ENCODE measurements at places on chromosomes 4 and X.

DNA sequence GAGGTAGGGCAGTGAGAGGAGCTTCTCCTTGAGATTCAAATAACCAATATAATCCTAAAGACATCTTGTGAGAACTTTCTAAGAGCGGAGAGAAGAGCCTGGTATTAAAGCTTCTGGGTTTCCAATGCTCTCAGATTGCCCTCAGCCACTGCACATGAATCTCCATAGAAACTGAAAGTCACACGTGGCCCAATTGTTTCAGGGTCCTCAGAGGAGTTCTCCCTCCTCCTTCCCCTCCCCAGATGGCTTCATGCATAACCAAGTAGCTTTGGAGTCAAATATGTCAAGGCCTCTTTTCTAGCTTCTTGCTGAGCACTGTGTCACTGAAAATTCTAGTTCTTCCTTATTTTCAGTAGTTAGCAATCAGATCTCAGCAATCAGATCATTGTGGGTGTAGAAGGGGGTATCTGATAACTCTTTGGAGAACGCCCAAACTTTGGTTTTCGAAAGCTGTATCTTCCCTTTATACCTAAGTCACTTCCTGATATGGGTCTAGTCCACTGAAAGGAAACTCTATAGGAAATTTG, 2.2 kb downstream of the BTK start:
- DNase-seq = no peak

DNA sequence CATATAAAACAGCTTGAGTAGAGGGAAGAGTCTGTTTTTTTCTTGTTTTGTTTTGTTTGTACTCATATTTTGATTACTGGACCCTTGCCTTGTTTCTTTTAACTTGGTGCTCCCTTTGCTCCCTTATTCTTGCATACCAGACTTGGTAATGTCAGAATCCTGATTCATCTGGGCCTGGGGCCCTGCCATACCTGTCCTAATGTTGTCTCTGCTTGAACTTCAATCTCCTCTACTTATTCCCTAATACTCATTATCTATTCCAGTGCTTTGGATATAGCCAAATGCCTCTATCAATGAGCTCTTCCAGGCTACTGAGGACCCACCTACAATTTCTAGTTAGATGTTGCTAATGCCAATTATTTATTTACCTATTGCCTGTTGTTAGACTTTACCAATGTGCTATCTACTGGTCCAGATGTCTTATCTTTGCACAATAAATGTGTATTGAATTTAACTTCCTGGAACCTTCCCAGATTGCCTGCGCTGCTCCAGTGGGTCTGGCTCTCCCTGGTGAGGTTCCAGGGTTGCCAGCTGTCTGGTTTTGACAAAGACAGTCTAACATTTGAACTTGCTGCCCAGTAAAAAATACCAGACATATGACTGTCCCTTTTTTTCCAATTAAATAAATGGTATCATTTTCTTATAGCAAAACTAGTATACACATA, 64.4 kb upstream of the ACSL4 start:
- DNase-seq = no peak

DNA sequence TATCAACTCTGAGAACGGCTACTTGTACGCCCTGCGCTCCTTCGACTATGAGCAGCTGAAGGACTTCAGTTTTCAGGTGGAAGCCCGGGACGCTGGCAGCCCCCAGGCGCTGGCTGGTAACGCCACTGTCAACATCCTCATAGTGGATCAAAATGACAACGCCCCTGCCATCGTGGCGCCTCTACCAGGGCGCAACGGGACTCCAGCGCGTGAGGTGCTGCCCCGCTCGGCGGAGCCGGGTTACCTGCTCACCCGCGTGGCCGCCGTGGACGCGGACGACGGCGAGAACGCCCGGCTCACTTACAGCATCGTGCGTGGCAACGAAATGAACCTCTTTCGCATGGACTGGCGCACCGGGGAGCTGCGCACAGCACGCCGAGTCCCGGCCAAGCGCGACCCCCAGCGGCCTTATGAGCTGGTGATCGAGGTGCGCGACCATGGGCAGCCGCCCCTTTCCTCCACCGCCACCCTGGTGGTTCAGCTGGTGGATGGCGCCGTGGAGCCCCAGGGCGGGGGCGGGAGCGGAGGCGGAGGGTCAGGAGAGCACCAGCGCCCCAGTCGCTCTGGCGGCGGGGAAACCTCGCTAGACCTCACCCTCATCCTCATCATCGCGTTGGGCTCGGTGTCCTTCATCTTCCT, 2.7 kb downstream of the PCDH10 start:
- DNase-seq = no peak

- DNase-seq = no peak
Observed at GRCh38 chr4:95268819-95269565, 279.8 kb downstream of the UNC5C start.

- peak; percentile 9 for DNase-seq
Observed at GRCh38 chr4:41887821-41888686, 47.2 kb upstream of the TMEM33 start.
